ENCODE measurements at places on chromosomes 1 and 21.
A peak's percentile ranks its signal among the peaks of the same experiment; 100 is the strongest.

GRCh38 chr1:26483980-26484379 lies 11.7 kb downstream of the HMGN2 start:
- no peak for DNase-seq

DNA sequence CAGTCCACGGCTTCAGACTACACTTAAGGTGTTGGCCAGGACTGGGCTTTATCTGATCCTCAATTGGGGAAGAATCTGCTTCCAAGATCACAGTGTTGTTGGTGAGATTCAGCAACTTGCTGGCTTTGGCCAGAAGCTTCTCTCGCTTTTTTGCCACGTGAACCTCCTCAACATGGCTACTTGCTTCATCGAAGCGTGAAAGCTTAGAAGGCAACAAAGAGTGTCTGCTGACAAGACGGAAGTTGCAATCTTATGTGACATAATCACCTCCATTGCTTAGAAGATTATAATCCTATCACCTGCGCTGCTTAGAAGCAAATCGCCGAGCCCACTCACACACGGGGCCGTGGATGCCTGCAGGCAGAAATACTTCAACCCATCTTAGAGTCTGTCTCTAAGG lies 10.4 kb upstream of the ITPKB start:
- DNase-seq = no peak

GRCh38 chr1:246805135-246805716 lies 81.0 kb downstream of the SCCPDH start:
- no peak for DNase-seq

GRCh38 chr1:43716559-43717281 lies 9.4 kb downstream of the ST3GAL3 start:
- no peak for DNase-seq

DNA sequence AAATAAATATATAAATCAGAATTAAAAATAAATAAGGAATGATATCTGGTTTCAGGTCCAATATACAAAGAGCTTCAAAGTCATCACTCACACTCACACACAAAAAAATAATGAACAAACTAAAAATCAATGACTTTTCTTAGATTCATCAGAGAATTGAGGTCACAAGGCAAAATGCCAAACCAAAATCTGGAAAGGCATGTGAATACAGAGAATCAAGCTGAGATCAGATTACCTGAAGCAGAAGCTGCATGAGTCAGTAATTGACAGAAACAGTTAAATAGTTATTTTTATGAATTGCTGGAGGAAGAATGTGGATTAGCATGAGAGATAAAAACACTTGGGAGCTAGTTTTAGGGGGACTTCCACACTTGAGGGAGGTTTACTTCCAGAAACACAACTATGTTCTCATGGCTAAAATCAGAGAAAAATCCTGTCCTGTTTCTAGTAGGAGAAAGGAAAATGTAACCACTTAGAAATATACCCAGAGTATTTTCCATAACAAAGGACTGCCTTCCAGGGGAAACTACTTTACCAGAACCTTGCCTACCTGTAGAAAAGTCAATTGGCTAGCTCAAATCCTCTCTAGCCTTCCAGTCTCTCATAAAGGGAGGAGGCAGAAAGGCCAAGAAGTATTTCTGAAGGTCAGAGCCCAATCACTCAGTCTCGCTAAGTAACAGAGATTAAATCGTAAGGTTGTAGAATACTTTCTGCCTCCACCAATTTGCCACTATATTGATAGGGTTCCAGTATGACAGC lies 536.6 kb upstream of the NR5A2 start:
- DNase-seq = peak; percentile 67

Data from HS-5 (cell line).